Aorta (tissue), 5 donors: ENCODE measurements at places on chromosomes 6 and 20.

GRCh38 chr6:135274561-135275293 is 93.6 kb downstream of the MYB start:
- no peak for DNase-seq

DNA sequence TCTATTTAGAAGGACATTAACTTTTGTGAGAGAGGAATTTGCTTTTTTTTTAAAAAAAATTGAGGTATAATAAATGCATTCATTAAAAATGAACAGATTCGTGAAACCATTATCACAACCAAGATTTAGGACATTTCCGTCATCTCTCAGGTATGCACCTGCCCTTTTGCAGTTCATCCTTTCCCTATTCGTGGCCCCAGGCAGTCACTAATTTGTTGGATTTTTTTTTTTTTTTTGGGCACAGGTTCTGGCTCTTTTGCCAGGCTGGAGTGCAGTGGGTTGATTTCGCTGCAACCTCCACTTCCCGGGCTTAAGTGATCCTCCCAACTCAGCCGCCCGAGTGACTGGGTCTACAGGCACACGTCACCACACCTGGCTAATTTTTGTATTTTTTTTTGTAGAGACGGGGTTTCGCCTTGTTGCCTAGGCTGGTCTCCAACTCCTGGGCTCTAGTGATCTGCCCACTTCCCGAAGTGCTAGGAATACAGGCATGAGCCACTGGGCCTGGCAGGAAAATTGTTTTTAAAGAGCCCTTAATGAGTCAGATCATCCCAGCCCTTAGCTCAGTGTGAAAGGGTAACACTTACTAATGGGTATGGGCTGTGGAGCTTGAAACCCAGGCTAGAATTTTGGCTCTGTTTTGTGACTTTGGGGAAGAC is 9.2 kb downstream of the PHF3 start:
- no peak for DNase-seq

DNA sequence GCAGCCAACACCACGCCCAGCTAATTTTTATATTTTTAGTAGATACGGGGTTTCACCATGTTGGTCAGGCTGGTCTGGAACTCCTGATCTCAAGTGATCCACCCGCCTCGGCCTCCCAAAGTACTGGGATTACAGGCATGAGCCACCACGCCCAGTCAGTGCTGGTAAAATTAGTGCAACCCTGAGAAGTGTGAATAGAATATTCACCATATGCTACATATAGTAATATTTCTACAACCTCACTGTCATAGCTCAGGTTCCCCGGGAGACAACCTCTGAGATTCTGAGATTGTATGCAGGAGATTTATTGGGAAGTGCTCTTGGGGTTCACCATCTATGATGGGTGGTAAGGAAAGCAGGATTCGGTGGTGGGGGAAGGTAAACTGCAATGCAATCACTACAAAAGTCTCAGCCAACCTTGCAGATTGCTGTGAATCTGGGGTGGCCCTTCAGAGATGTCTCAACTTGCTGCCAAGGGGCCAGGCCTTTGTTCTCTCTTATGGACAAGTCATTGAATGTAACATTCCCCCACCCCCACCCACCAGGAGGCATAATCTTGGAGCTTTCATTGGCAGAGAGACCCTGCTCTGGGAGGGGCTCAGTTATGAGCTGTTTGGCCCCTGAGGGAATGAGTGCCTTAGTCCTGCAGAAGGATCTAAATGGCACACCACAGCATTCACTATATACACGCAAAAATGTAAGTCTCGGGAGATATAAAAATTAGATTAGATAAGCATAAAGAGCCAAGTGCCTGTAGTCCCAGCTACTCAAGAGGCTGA is 34.0 kb upstream of the SEC63 start:
- no peak for DNase-seq

GRCh38 chr6:25816252-25816651 is 15.6 kb downstream of the SLC17A1 start:
- DNase-seq = no peak

DNA sequence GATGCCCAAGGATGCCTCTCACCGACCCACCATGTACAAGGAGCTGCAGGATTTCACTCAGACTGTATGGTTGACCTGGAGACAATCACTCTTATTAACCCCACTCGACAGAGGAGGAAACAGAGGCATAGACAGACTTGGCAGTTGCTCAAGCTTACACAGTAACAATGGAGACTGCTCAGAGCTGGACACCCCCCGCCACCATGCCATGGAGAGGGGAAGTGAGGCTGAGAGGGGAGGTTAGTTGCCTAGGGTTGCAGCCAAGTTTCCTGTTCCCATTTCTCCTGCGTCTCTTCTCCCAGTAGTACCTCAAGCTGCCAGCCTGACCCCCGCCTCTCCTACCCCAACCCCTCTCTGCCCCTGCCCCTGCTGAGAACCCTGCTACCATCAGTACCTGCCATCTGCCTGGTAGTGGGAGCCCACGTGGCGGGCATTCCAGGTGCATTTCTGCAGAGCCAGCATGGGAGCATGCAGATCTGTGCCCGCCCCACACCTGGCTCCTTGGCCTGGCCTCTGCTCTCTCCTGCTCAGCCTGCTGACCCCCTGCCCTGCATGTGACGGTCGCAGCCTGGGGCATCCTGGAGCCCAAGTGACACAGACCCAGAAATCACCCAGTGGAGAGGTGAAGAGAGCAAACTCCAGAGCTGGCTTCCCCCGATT is 157.7 kb downstream of the PREX1 start:
- no peak for DNase-seq

GRCh38 chr6:154888421-154889295 is 106.5 kb upstream of the TIAM2 start:
- no peak for DNase-seq

GRCh38 chr6:3843379-3844096 is 5.6 kb upstream of the FAM50B start:
- DNase-seq = no peak

GRCh38 chr20:63685269-63686026 is 11.0 kb upstream of the TNFRSF6B start:
- no peak for DNase-seq

GRCh38 chr6:104506429-104506828 is 353.3 kb downstream of the HACE1 start:
- no peak for DNase-seq

- DNase-seq = peak; percentile 21
Observed at GRCh38 chr6:91816335-91816734, 1229.5 kb upstream of the MAP3K7 start.

DNA sequence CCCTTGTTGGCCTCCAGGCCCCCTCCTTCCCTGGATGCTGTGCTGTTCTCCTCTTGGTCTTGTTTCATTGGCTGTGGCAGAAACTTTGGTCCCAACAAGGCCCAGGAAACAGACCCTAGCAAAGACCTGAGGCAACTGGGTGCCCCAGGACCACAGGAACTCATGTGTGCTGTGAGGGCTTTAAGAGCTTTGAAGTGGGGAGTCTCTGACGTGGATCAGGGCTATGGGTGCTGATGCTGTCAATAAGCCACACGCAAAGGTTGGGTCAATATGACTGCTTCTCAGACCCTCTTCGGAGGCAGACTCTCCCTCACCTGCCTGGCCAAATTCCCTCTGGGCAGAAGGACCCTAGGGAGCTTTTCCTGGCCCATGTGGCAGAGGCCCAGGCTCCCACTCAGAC is 91.5 kb upstream of the MLN start:
- no peak for DNase-seq

DNA sequence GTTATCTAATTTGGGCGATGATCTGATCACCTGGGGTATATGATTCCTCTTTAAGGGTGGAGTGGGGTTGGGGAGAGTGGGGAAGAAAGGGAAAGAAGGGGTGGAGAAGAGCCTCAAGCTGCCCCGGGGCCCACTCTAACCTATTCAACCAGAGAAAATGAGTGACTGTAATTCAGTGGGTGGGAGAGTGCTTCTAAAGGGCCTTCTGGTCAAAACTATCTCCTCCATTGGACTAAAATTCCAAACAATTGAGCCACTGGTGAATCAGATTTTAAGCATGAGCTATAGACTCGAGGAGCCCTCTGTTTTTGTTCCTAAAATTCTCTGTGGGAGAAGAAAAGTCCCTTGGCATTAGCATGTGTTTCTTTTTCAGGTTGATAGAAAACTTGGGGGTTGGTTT is 296.8 kb downstream of the CLIC5 start:
- no peak for DNase-seq

DNA sequence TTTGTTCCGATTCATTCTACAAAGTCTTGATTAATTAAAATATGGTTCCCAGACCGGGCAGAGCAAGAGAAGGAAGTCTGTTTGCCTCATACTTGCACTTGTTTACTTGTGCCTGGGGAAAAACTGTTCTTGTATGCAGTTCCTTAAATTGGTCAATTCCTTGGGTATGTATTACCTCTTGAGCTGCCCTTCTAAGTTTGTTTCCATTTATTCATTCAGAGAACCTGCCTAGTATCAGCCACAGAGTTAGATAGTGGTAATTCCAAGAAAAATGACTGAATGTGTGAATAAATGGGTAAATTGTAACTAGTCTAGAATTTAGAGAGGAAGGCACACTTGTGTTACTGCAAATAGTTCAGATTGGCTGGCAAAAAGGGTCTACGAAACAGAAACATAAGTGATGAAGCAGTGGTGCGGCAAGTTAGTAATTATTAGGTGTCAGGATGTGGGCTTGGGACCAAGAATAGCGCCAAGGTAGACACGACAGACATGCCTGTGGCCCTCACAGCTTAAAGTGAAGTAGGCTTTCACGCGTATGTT is 525 bp upstream of the MAK start:
- no peak for DNase-seq

DNA sequence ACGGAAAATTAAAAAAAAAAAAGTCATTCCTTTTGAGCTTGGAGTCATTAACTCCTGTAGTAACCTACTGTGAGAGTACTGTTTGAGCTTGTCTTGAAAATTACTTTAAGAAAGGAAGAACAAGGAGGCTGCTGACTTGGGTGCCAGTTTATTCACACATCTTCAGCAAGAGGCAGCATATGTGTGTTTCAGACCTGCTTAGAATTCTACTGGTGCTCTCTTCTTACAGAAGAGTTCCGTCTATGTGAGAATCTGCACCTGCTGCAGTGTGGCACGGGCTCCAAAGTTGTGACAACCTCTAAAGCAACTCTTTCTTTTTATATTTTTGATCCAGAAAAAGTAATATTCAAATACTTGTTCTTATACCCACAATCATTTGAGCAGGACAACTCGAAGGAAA is 117.4 kb upstream of the SOX4 start:
- no peak for DNase-seq

DNA sequence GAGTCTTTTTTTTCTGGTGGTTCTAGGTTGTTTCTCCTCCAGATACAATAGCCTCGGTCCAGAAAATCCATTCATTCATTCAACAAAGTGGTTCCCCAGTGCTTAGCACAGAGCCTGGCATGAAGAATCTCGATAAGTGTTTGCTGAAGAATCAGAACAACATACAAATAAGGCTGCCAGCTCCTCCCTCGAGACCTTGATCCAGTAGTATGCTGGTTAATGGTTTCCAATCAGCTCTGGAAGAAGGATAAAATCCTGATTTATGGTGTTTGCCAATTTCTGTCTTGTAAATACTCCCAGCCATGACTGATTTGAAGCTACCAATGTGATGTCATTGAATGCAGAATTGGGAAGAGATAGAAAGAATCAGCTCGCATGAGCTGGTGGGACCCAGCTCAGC is 3.3 kb downstream of the HSPA12B start:
- no peak for DNase-seq

DNA sequence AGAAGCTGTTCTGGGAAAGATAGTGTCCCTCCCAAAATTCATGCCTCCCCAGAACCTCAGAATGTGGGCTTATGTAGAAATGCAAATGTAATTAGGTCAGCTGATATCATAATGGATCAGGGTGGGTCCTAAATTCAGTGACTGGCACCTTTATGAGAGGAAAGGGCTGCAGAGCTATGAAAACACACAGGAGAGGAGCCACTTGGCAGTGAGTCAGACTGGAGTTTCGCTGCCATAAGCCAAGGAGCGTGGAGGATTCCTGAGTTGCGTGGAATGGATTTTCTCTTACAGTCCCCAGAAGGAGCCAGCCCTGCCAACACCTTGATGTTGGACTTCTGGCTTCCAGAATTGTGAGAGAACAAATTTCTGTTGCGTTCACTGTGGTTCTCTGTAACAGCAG is 249.8 kb upstream of the PMEPA1 start:
- DNase-seq = no peak

- no peak for DNase-seq
Observed at GRCh38 chr20:45291526-45291925, 15.1 kb upstream of the RBPJL start.

DNA sequence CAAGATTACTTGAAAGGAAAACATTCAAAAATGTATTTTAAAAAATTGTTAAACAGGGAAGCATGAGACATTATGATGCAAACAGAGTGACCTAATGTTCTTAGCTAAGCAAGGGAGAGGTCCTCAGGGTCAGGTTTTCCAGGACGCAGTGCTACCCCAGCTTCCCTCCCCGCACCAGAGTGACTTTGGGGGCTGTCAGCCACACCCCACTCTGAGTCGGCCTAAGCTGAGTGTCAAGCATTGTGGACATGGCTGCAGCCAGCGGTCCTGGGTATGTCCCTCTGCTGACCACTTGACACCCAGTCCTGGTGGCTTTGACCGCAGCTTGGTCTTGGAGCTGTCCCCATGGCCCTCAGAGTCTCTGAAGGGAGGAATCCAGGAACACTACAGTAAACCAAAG is 54.9 kb upstream of the CD93 start:
- peak; percentile 51 for DNase-seq

DNA sequence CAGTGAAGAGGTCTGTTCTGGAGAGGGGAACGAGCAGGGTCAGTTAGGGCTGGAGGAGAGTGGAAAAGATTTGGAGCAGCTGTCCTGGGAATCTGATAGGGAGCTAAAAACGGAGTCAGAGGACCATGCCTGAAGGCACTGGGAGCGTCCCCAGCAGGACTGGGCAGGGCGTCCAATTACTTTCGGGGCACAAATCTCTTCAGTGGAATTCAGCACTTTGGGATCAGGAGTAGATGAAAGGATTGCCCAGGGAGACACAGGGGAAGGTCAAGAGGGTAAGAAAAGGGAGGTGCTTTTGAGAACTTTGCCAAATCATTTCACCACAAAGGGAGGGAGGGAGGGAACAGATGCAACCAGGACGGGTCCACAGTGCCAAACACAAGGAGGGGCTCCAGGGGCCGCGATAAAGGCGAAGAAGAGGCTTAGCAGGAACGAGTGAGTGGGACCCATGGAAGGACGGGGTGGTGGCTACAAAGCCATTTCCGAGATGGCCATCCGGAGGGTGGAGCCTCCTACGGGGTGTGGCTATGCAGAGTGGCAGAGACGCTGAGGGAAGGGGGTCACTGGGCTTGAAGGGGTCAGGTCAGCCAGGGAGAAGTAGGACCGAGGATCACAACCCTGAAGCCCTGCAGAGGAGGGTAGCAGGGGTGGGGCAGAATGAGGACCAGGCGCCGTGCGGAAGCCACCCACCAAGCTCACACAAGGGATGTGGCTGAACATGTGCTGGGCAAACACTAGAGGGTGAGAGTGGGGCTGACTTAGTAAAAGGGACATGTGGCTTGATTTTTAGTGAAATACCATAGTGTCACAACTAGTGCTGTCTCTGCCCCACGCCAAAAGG is 180.0 kb upstream of the RREB1 start:
- peak; percentile 60 for DNase-seq

GRCh38 chr6:45569210-45569945 is 191.6 kb upstream of the SUPT3H start:
- no peak for DNase-seq

- DNase-seq = no peak
Observed at GRCh38 chr6:148884461-148884860, 137.6 kb downstream of the UST start.

GRCh38 chr20:853406-853996 is 20.0 kb downstream of the FAM110A start:
- DNase-seq = peak; percentile 9

GRCh38 chr6:165615636-165616035 is 47.4 kb downstream of the PDE10A start:
- no peak for DNase-seq

- DNase-seq = no peak
Observed at GRCh38 chr20:54134445-54135220, 39.2 kb downstream of the CYP24A1 start.

- no peak for DNase-seq
Observed at GRCh38 chr6:11586117-11586516, 48.6 kb downstream of the TMEM170B start.
